Tibial nerve (tissue), 4 donors: ENCODE measurements at places on chromosomes 11 and 22. TPM values are rescaled to one million over a fixed set of nuclear protein-coding genes. Genes with fewer than 3 reads are reported as not detected.
A peak's percentile ranks its signal among the peaks of the same experiment; 100 is the strongest.

Gene NUP50
- 75.4 TPM for total RNA-seq

Gene DGCR8
- total RNA-seq, result 23.0 TPM

Gene OR5W2
- not detected for total RNA-seq

DNA sequence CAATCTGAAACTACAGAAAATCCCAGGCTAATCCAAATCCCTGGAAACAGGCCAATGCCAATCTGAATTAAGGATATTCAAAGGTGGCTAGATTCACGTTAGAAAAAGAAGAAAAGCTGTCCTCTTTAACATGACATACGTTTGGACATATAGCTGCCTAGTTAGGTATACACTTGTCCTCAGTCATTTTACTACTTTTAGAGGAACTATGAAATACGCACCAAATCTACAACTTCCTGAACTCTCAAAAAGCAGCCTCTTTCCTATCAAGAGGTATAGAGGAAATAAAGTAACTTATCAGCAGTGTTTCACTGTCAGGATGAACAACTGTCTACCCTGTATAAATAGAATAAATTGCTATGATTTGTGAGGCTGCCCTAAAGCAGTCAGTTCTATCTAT is 24.0 kb downstream of the KMT5B start:
- no peak for DNase-seq
- no peaks in the 10 kb centered on the region for H3K36me3 ChIP-seq
- H3K27ac ChIP-seq, result no peak overlapping the region
- H3K27me3 ChIP-seq, result no peaks in the 10 kb centered on the region
- H3K4me3 ChIP-seq, result no peak overlapping the region

DNA sequence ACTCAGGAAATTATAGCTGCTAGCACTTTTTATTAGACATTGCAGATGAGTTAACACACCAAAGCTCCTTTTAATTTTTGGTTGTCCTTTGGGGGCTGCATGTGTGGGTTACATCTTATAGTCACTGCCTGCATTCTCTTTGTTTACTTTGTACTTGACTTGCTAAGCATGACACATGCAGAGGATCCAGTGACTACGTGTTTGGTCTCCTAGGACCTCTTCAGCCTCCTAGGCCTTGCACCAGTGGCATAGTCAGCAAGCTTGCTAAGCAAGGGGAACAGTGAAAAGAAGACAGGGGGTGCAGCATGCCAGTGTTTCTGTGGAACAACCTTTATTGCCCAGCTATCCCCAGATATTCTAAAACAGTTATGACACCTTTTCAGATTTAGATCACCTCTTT is 108.2 kb downstream of the PAX6 start:
- no peaks in the 10 kb centered on the region for H3K4me1 ChIP-seq
- H3K36me3 ChIP-seq, result no peaks in the 10 kb centered on the region
- H3K27me3 ChIP-seq, result no peaks in the 10 kb centered on the region
- no peak overlapping the region for H3K27ac ChIP-seq
- DNase-seq, result no peak

GRCh38 chr22:19056951-19057401 is 65.2 kb downstream of the DGCR2 start:
- no peak overlapping the region for H3K4me3 ChIP-seq
- DNase-seq, result no peak
- H3K4me1 ChIP-seq, result no peaks in the 10 kb centered on the region
- no peak overlapping the region for H3K27ac ChIP-seq

- no peak for DNase-seq
- peak overlapping the region; percentile 93 for H3K27ac ChIP-seq
These were observed 526 bp downstream of the TPST2 start for GRCh38 chr22:26589367-26589844.

Gene NAV2
- total RNA-seq, result 19.3 TPM

GRCh38 chr11:111913031-111913861 is 712 bp downstream of the HSPB2 start:
- H3K36me3 ChIP-seq, result no peaks in the 10 kb centered on the region
- peak overlapping the region; percentile 65 for H3K4me3 ChIP-seq
- peak; percentile 41 for DNase-seq
- H3K27ac ChIP-seq, result peak overlapping the region; percentile 97
- H3K4me1 ChIP-seq, result no peaks in the 10 kb centered on the region

Gene PKDREJ
- not detected for total RNA-seq

Gene RPS6KA4
- total RNA-seq, result 34.3 TPM

Gene OR4C13
- total RNA-seq, result not detected

Gene RBX1
- 30.6 TPM for total RNA-seq

Gene ZNF143
- total RNA-seq, result 15.3 TPM

Gene ATL3
- total RNA-seq, result 102 TPM

Gene DNAJC4
- total RNA-seq, result 20.1 TPM

DNA sequence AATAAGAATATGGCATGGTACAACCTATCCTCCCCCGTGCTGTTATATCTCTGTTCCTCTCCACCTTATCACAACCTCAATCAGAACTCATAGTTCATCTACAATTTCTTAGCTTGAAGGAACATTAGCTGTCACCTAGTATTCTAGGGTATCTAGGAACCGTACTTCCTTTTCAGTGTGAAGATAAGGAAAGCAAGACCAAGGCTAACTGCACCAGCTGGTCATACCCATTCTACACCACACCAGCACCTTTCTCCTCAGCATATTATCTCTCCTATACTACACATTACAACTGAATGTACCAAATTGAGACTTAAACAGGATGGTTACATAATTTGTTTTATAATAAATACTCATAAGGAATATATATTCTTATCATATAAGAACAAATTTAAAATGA is 73.1 kb downstream of the ARHGAP32 start:
- no peak overlapping the region for H3K4me3 ChIP-seq
- peaks cover 11% of the 10 kb centered on the region for H3K4me1 ChIP-seq
- DNase-seq, result no peak
- H3K36me3 ChIP-seq, result no peaks in the 10 kb centered on the region

Gene OR4D10
- total RNA-seq, result not detected

Gene PAX6
- not detected for total RNA-seq

- no peaks in the 10 kb centered on the region for H3K36me3 ChIP-seq
- peak overlapping the region; percentile 51 for H3K27ac ChIP-seq
- no peak for DNase-seq
- H3K27me3 ChIP-seq, result no peaks in the 10 kb centered on the region
- H3K4me1 ChIP-seq, result no peaks in the 10 kb centered on the region
- no peak overlapping the region for H3K4me3 ChIP-seq
These were observed 90.9 kb downstream of the MICAL2 start for GRCh38 chr11:12200991-12201985.

DNA sequence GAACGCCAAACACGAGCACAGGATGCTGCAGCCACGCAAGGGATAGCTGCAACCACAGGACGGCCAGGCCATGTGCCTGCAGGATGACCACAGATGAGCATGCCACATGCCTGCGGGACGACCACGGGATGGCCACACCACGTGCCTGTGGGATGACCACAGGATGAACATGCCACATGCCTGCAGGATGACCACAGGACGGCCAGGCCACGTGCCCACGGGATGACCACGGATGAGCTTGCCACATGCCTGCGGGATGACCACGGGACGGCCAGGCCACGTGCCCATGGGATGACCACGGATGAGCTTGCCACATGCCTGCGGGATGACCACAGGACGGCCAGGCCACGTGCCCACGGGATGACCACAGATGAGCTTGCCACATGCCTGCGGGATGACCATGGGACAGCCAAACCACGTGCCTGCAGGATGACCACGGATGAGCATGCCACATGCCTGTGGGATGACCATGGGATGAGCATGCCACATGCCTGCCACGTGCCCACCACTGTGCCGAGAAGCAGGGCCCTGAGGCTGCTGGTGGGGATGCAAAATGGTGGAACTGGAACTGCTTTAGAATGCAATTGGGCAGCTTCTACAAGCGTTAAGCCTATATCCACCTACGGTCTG is 12.8 kb upstream of the MOB2 start:
- H3K4me1 ChIP-seq, result no peaks in the 10 kb centered on the region
- H3K36me3 ChIP-seq, result no peaks in the 10 kb centered on the region
- no peaks in the 10 kb centered on the region for H3K27me3 ChIP-seq
- H3K4me3 ChIP-seq, result no peak overlapping the region

Gene SELENOH
- total RNA-seq, result 108 TPM

GRCh38 chr11:101582989-101583250 is 887 bp downstream of the TRPC6 start:
- H3K4me1 ChIP-seq, result no peaks in the 10 kb centered on the region
- no peaks in the 10 kb centered on the region for H3K36me3 ChIP-seq
- no peak for DNase-seq
- H3K27me3 ChIP-seq, result peaks cover 30% of the 10 kb centered on the region
- peak overlapping the region; percentile 5 for H3K27ac ChIP-seq

Gene MRGPRE
- not detected for total RNA-seq

DNA sequence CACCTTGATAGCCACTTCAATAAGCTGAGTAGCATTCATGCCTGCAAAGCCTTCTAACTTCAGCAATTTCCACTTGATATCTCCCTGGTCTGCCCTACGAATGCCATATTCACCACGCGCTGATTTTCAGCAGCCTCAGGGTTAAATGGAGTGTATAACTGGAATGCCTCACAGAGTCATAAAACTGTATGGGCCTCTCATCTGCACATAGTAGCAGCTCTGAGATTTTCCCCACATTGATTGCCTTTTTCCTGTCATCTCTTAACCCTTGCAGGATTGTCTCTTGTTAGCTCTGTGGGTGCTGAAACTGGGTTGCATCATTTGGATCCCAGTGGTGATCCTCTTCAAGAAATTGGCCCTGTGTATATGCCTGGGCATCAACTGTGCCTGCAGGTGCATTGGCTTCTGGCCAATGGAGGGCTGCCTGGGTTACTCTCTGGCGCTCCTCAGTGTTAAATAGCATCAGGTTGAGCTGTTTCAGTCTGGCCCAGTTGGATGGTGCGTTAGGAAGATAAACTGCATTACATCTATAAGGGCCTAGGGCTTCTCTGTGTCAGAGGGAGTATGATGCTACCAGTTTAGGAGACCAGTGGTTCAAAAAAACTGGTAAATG is 17.4 kb upstream of the GLYATL1 start:
- H3K27ac ChIP-seq, result no peak overlapping the region
- no peak overlapping the region for H3K4me3 ChIP-seq
- DNase-seq, result no peak

- H3K27me3 ChIP-seq, result no peaks in the 10 kb centered on the region
- no peak for DNase-seq
These were observed 15.7 kb upstream of the IL10RA start for GRCh38 chr11:117970400-117971024.

- no peaks in the 10 kb centered on the region for H3K36me3 ChIP-seq
- H3K4me1 ChIP-seq, result no peaks in the 10 kb centered on the region
- no peaks in the 10 kb centered on the region for H3K27me3 ChIP-seq
These were observed 42.5 kb downstream of the ABCC8 start for GRCh38 chr11:17434108-17434507.

GRCh38 chr11:41334007-41334933 is 125.2 kb downstream of the LRRC4C start:
- no peaks in the 10 kb centered on the region for H3K4me1 ChIP-seq
- no peak overlapping the region for H3K4me3 ChIP-seq
- H3K36me3 ChIP-seq, result no peaks in the 10 kb centered on the region

DNA sequence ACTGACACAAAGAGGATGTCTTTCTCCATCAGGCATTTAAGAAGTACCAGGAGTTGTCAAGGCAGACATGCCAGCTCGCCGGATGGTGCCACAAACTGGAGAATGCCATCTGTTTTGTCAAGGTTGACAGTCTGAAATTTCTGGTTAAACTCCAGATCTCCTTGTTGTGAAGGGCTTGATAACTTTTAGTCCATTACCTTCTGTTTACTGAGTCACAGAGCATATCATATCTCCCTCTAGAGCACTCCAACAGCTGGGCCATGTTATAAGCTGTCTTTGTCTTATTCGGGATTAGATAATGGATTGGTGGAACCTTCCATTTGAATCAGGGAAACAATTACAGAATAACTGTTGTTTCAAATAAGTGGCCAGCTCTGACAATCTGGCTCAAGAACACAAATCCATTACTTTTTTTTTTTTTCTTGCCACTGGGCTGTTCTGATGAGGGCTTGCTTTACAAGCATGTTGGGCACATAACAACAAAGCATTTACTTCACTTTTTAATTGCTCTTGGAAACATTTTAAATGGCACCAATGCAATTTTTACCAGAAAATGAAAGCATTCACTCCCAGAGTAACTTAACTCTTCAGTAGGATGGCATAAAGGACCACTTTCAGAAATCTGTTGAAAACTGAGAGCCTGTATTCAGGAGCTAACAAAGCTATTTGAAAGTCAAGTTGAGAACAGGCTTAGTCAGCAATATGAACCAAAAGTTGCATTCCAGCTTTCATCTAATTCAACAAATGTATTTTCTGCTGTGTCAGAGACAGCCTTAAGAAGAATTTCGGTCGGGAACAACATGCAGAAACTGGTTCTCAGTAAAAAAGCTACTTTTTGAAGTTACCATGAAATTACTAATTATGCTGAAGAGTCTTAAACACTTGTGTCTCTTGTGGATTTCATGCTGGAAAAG is 227.6 kb upstream of the PITPNB start:
- H3K36me3 ChIP-seq, result no peaks in the 10 kb centered on the region
- H3K4me1 ChIP-seq, result peaks cover 59% of the 10 kb centered on the region
- no peaks in the 10 kb centered on the region for H3K27me3 ChIP-seq
- no peak for DNase-seq
- no peak overlapping the region for H3K27ac ChIP-seq

- H3K27ac ChIP-seq, result no peak overlapping the region
- H3K4me1 ChIP-seq, result no peaks in the 10 kb centered on the region
- no peak for DNase-seq
- no peaks in the 10 kb centered on the region for H3K36me3 ChIP-seq
These were observed 130.8 kb upstream of the SPON1 start for GRCh38 chr11:13831696-13832095.

- H3K4me3 ChIP-seq, result no peak overlapping the region
- no peak for DNase-seq
- no peaks in the 10 kb centered on the region for H3K4me1 ChIP-seq
- no peaks in the 10 kb centered on the region for H3K36me3 ChIP-seq
- no peak overlapping the region for H3K27ac ChIP-seq
These were observed 21.7 kb downstream of the CAVIN3 start for GRCh38 chr11:6298605-6299004.

Gene TPBGL
- total RNA-seq, result 1.5 TPM

Gene C11orf87
- total RNA-seq, result not detected

DNA sequence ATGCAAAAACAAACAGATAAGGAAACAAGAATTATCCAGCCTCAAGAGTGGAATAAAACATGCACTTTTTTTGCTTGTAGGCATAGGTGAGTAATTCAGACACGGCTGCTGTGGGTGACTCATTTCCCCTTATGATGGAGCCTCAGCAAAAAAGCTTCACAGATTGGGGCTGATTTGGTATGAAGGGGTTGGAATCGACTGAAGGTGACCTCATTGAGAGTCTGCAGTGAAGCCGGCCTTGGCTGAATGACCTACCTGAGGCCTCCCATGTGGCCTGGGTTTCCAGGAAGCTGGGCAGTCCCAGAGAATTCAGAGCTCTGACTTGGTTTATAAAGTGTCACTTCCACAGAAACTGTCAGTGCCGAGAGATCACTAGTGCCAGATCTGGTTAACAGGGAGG is 34.2 kb upstream of the VPREB1 start:
- no peaks in the 10 kb centered on the region for H3K4me1 ChIP-seq
- H3K27me3 ChIP-seq, result no peaks in the 10 kb centered on the region
- H3K36me3 ChIP-seq, result no peaks in the 10 kb centered on the region
- no peak overlapping the region for H3K4me3 ChIP-seq
- DNase-seq, result no peak
- no peak overlapping the region for H3K27ac ChIP-seq

GRCh38 chr11:17952487-17952886 is 60.4 kb downstream of the SERGEF start:
- no peaks in the 10 kb centered on the region for H3K4me1 ChIP-seq
- no peak overlapping the region for H3K4me3 ChIP-seq
- no peak for DNase-seq
- H3K36me3 ChIP-seq, result no peaks in the 10 kb centered on the region
- H3K27me3 ChIP-seq, result no peaks in the 10 kb centered on the region
